Daoy (cell line): ENCODE measurements at places on chromosomes 1 and 21. TPM values are rescaled to one million over a fixed set of nuclear protein-coding genes. Genes with fewer than 3 reads are reported as not detected.

GRCh38 chr1:37822906-37823815 lies 15.2 kb upstream of the YRDC start:
- DNase-seq = no peak

- DNase-seq = no peak
These were observed 3.6 kb downstream of the PRDM16 start for GRCh38 chr1:3072391-3073185.

GRCh38 chr21:27572696-27573095 lies 605.8 kb upstream of the ADAMTS5 start:
- peak; percentile 68 for DNase-seq

DNA sequence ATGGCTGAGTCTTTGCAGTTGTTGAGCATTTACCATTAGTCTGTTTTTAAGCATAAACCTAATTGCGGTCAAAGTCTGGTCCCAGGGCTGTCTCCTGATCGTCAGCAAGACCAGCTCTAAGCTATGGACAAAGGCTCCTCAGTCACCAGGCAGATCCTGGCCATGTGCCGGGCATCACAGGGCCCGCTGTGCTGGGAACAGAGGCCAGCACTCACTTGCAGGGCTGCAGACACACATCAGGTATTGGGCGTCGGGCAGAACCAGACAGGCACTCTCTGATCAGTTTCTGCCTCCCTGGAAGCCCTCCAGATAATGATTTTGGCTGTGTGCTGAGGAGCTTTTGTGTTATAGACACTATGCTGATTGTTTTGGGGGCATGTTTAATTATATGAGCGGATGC lies 26.6 kb downstream of the TMEM51 start:
- DNase-seq = no peak

- no peak for DNase-seq
These were observed 58.5 kb downstream of the LYST start for GRCh38 chr1:235808223-235808622.

DNA sequence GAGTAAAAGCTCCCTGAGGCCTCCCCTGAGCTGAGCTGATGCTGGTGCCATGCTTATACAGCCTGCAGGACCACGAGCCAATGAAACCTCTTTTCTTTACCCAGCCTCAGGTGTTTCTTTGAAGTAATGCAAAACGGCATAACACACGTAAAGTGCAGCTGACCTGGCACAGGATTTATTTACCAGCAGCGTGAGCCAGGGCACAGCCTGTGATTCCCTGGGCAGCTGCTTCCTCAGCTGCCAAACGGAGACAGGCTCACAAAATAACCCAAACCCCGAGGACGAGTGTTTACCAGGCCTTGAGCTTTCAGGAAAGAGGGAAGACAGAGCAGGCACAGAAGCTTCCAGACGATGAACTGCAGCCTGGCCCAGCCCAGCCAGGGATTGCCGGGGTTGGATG lies 120.6 kb upstream of the ARHGEF16 start:
- DNase-seq = no peak

DNA sequence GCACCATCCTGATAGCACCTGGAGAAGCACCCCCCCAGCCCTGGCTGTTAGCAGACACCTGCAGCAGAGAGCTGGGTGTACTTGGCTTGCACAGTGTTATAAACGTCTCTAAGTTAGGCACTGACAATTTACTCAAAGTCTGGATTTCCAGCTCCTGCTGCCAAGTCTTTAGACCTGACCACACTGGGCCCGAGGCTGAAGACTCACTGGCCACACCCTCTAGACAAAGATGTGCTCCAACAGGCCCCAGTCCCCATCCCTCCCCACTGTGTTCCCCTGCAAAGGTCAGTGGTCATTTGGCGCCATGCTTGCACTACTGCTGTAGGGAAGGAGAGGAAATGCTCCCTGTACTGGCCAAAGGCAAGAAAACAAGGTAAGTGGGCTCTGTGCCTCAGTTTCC lies 31.1 kb downstream of the PADI6 start:
- no peak for DNase-seq

DNA sequence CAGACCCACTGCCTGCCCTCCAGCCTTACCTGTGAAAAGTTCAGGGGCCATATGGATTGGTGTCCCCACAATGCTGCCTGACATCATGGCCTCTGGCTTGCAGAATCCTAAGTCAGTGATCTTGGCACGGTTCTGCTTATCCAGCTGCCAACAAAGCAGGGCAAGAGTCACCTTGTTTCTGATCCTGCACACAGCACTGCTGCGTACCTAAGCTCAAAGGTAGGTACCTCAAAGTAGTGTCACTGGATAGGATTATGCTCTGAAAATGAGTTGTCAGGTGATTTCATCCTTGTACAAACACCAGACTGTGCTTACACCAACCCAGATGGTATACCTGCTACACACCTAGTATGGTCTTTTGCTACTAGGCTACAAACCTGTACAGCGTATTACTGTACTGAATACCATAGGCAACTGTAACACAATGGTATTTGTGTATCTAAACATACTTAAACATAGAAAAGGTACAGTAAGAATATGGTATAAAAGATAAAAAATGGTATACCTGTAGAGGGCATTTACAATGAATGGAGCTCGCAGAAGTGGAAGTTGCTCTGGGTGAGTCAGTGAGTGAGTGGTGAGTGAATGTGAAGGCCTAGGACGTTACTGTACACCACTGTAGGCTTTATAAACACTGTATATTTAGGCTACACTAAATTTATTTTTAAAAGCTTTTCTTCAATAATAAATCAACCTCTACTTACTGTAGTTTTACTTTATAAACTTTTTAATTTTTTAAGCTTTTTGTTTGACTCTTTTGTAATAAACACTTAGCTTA lies 29.1 kb upstream of the RBBP5 start:
- no peak for DNase-seq

- peak; percentile 65 for DNase-seq
These were observed 1.2 kb downstream of the RUNX3 start for GRCh38 chr1:24928689-24929397.

- no peak for DNase-seq
These were observed 2.3 kb downstream of the OR14K1 start for GRCh38 chr1:247740721-247741120.

- peak; percentile 68 for DNase-seq
These were observed 34.8 kb downstream of the KCNQ4 start for GRCh38 chr1:40818264-40818961.

- peak; percentile 22 for DNase-seq
These were observed 46.2 kb downstream of the USP25 start for GRCh38 chr21:15775981-15776380.

The USH2A gene
- under 0.01 TPM in 1 of 2 replicates, not detected in the other for total RNA-seq

- no peak for DNase-seq
These were observed 46.9 kb downstream of the PTP4A2 start for GRCh38 chr1:31891280-31891679.

DNA sequence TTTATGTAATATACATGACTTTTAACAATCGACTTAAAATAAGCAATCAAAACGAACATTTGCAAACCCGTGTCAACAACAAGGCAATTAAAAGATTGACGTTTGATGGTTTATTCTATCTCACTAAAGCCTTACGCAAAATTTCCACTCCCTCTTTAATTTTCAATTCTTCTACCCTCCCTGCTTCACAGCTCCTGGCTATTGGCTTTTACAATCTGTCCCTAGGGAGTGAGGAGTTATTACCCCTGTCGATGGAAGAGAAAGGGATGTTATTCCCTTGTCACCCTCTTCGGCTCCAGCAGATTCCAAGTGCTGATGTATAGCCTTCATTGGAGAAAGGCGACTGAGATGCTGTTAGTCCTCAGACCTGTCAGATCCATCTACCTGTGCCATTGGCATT lies 161.3 kb downstream of the ZNF281 start:
- DNase-seq = no peak

The EXOSC10 gene
- 69.1 and 71.2 TPM in 2 replicates for total RNA-seq

DNA sequence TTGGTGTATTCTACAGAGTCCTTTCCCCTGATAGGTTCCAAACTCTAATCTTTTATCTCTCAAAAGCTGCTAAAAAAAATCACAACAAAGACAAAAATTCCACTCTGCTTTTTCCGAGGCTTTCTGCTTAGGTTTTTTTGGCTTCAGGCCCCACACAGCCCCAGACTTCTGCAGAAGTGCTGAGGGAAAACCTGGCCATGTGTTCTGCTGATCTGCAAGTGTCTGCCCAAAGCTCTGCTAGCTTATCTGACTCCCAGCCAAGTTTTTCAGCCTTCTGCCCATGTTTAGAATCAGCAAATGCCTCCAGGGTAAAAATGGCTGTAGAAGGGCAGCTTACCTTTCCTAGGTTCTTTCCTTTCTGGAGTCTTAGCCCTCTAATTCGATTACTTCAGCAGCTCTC lies 28.4 kb downstream of the DISP3 start:
- DNase-seq = no peak

DNA sequence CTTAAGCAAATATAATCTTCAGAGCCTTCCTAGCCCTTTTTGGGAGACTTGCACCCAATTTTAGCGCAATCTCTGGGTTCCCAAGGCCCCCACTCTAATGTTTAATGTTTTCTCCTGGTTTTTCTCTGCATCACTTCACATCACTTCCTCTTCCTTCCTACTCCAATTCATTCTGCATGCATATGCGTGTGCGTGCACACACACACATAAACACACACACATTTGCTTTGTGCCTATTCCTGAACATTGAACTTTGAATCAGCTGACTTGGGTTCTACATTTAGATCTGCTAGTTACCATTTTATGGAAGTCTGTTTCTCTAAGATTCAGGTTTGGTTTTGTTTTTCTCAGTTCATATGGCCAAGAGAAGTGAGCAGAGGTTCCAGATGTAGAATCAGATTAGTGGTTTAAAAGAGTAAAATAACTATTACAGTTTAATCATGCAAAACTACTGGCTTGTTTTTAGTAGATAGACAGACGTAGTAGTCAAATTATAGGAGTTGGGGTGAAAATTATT lies 7.4 kb upstream of the EDEM3 start:
- DNase-seq = no peak

DNA sequence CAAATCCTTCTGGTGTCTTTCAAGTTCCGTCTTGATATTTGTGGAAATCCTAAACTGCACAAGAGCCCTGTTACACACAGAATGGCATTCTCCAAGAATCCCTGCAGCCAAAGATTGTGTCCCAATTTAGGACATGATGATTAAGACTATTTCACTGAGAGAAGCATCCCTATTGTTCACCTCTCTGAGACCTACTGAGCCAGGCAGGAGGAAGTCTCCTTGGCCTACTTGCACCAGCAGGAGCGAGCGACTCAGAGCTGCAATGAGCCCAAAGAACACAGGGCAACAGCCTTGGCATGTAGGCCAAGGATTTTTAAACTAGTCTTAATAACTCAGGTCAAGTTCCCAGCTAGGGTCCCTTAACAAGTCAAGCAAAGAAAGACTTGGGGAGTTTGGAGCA lies 79.4 kb upstream of the RUNX1 start:
- DNase-seq = no peak
